ENCODE measurements at places on chromosomes 3 and 15. TPM values are rescaled to one million over a fixed set of nuclear protein-coding genes. Genes with fewer than 3 reads are reported as not detected.

DNA sequence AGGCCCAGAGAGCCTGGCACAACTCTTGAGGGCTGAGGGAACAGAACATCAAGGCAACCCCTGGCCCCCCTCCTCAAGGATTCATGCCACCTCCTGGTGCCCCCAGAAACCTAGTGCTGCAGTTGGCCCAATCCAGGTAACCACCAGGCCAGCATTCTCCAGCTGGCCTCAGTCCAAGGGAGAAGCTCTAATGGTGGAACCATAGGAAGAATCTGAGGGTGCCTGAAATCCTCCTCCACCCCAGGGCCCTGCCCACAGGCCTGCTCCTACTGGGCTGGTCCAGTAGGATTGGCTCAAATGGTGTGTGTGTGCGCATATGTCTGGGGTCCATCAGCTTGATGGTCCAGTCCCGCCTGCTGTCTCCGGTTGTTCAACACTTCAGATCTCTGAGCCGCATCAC is 7.7 kb downstream of the HYAL2 start:
- no peaks in the 10 kb centered on the region for H3K36me3 ChIP-seq
- H3K27me3 ChIP-seq: no peaks in the 10 kb centered on the region
- DNase-seq: no peak
- no peak overlapping the region for H3K4me3 ChIP-seq

DNA sequence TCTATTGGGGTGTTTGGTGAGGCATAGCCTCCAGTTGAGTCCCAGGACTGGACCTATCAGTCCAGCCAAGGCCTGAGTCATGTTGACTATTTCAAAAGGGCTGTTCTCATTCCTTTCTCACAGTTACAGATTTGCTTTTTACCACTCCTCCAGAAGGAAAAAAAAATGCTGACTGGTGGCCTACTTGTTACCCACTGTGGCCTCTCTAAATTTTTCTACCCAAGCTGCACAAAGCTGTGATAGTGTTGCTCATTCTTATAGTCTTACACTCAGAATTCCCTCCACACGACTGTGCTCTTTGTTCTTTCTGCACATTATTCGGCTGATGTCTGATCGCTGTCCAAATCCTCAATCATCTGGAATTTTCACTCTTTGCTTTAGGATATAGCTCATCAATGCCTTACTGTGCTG is 1142.2 kb downstream of the IGSF11 start:
- no peaks in the 10 kb centered on the region for H3K4me1 ChIP-seq
- H3K4me3 ChIP-seq: no peak overlapping the region
- no peaks in the 10 kb centered on the region for H3K36me3 ChIP-seq
- no peak for DNase-seq

Gene MESP2
- not detected for total RNA-seq

- DNase-seq: no peak
- peaks cover 5% of the 10 kb centered on the region for H3K27me3 ChIP-seq
- H3K4me1 ChIP-seq: no peaks in the 10 kb centered on the region
- H3K4me3 ChIP-seq: no peak overlapping the region
- H3K27ac ChIP-seq: no peak overlapping the region
- H3K36me3 ChIP-seq: peaks cover 5% of the 10 kb centered on the region
These were observed 96.5 kb downstream of the CFAP20DC start for GRCh38 chr3:58953288-58953687.

Gene AP3B2
- 1.1 TPM for total RNA-seq

DNA sequence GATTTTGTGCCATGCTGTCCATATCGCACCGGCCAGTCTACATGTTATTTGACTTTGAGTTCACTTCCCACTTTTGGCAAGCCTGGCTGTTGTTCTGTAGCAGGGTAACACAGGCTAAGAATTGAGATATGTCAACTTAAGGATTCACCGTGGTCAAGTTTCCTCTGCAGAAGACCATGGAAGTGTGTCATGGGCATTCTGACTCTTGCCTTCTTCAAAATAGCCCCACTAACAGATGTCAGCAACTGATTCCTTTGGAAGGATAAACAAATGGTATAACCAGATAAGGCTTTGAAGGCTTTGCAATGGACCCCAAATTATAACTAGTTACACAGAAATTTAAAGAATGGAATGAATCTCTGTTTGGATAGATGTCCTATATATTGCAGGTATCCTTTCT is 20.1 kb upstream of the CD47 start:
- H3K27me3 ChIP-seq: no peaks in the 10 kb centered on the region
- no peak overlapping the region for H3K27ac ChIP-seq
- H3K36me3 ChIP-seq: no peaks in the 10 kb centered on the region
- no peak overlapping the region for H3K4me3 ChIP-seq
- no peak for DNase-seq
- H3K4me1 ChIP-seq: peaks cover 3% of the 10 kb centered on the region

GRCh38 chr3:48466386-48467109 is 20.0 kb downstream of the ATRIP start:
- peak overlapping the region; percentile 92 for H3K4me3 ChIP-seq
- H3K4me1 ChIP-seq: peaks cover 39% of the 10 kb centered on the region
- DNase-seq: no peak
- no peaks in the 10 kb centered on the region for H3K36me3 ChIP-seq
- H3K27me3 ChIP-seq: no peaks in the 10 kb centered on the region
- peak overlapping the region; percentile 100 for H3K27ac ChIP-seq

Gene ANKUB1
- total RNA-seq: not detected

GRCh38 chr15:28243901-28244300 is 78.1 kb downstream of the HERC2 start:
- H3K36me3 ChIP-seq: peaks cover 32% of the 10 kb centered on the region
- H3K27me3 ChIP-seq: no peaks in the 10 kb centered on the region
- H3K4me3 ChIP-seq: no peak overlapping the region
- H3K4me1 ChIP-seq: no peaks in the 10 kb centered on the region

DNA sequence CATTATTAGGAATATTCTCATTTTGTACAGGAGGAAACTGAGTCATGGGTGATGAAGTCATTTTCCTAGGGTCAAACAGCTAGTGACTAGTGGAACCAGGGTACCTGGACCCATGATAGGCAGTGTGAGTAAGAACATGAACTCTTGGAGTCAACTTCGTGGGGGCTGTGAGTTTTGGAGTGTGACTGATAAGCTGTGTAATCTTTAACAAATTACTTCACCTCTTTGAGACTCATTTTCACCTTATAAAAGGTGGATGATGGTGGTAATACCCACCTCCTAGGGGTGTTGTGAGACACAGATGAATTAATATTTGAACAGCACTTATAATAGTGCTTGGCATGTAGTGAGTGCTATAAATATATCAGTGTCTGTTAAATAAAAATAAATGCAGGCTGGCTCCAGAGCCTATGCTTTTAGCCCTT is 9.1 kb downstream of the SEMA6D start:
- no peaks in the 10 kb centered on the region for H3K36me3 ChIP-seq
- H3K4me1 ChIP-seq: no peaks in the 10 kb centered on the region
- H3K4me3 ChIP-seq: no peak overlapping the region
- H3K27ac ChIP-seq: no peak overlapping the region

- no peaks in the 10 kb centered on the region for H3K27me3 ChIP-seq
- H3K4me3 ChIP-seq: no peak overlapping the region
These were observed 137.7 kb downstream of the FNDC3B start for GRCh38 chr3:172177046-172177445.

Gene CHRNA5
- 9.0 TPM for total RNA-seq

Gene CKMT1A
- total RNA-seq: not detected

Gene CADPS
- not detected for total RNA-seq
